ENCODE measurements at places on chromosomes 13 and 19.

DNA sequence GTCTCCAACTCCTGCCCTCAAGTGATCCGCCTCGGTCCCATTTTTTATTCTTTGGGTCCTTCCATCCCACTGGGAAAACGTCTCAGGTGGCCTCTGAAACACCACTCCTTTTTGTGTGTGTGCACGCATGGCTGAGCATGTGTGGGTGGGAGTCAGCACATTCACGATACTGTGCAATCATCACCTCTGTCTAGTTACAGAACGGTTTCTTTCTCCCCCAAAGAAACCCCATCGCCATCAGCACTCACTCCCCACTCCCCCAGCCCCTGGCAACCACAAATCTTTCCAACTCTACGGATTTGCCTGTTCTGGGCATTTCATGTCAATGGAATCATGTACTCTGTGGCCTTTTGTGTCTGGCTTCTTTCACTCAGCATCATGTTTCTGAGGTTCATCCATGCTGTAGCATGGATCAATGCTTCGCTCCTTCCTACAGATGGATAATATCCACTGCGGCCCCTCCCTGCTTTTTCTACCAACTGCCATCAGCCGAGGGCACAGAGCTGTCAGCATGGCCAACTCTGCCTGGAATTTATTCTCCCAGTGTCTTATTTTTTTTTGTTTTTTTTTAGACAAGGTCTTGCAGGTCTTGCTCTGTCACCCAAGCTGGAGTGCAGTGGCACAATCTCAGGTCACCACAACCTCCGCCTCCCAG is 9.7 kb downstream of the F2RL3 start:
- DNase-seq: no peak

- DNase-seq: no peak
These were observed 332 bp downstream of the IRGQ start for GRCh38 chr19:43595605-43595998.

DNA sequence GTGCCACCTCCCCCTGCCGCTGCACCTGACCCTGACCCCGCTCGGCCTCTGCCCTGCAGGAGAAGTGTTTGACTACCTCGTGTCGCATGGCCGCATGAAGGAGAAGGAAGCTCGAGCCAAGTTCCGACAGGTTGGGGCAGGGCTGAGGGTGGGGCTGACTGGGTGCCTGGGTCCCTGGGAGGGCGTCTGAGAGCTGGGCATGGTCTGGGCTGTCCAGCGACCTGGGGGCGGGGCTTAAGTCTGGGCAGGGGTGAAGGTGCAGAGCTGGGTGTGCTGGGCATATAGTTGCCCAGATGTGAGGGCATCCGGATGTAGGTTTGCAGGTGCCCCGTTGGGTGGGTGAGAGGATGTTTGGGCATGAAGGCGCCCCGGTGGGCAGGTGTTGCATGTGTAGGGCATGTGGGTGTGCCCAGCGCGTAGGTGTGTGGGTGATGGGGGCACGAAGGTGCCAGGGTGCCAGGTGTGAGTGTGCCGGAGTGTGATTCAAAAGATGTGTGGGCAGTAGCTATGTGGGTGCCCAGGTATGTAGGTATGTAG is 13.8 kb downstream of the MARK4 start:
- no peak for DNase-seq

DNA sequence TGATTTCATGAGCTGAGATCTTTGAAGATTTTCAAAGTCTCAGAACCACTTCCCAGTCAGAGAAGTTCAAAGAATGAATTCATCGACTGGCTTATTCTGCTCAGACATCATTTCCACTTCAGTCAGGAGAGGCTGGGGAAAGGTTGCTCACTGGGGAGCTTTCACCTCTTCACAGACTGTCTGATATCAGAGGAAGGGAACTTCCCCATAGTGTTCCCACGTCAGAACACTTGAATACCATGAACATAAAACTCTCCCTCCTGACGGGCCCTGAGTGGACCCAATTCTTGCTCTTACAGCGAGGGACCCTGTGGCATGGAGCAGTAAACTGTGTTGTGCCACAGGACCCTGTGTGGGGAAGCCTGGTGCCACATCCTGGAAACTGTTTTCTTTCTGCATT is 492.6 kb downstream of the COG6 start:
- no peak for DNase-seq

GRCh38 chr19:42272535-42272897 is 3.5 kb downstream of the CIC start:
- no peak for DNase-seq

- DNase-seq: peak; percentile 2
These were observed 286.3 kb downstream of the POU4F1 start for GRCh38 chr13:78317030-78317429.

DNA sequence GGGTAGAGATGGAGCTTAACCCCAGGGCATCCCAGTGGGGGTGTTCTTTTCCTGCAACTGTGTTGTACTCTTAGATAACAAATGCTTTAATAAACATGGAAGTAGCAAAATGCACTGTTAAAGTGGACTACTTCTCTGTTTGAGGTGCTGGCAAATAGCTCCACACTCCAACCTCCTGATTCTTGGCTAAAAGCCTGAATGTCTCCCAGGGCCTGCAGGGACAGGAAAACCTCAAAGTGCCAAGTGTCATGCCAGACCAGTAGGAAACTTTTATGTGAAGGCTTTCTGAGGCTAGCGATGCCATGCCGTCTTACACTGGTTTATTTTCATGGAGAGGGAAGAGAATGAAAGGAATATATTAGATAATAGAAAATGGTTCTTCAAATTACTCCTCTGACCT is 6.8 kb downstream of the FREM2 start:
- DNase-seq: peak; percentile 50

DNA sequence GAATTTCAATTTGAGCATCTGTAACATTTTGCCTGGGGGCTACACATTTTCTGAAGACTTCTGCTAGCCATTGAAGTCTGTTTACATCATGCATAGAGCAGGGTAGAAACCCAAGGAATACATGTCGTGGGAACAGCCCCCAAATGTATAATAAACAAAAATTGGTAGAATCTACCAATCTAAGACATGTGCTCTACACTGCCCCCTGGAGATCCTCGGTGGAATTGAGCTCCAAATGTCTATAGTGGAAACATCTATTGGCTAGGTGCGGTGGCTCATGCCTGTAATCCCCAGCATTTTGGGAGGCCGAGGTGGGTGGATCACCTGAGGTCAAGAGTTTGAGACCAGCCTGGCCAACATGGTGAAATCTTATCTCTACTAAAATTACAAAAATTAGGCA is 57.3 kb downstream of the MBD3L2B start:
- DNase-seq: no peak

- DNase-seq: no peak
These were observed 326.3 kb downstream of the DCLK1 start for GRCh38 chr13:35804901-35805300.

GRCh38 chr13:113815151-113816058 is 48.5 kb downstream of the GAS6 start:
- DNase-seq: no peak

GRCh38 chr19:18849838-18850400 is 18.2 kb downstream of the UPF1 start:
- no peak for DNase-seq

GRCh38 chr13:86052141-86052540 is 252.9 kb upstream of the SLITRK6 start:
- DNase-seq: no peak

- DNase-seq: no peak
These were observed 82.8 kb downstream of the STARD13 start for GRCh38 chr13:33202644-33203169.

DNA sequence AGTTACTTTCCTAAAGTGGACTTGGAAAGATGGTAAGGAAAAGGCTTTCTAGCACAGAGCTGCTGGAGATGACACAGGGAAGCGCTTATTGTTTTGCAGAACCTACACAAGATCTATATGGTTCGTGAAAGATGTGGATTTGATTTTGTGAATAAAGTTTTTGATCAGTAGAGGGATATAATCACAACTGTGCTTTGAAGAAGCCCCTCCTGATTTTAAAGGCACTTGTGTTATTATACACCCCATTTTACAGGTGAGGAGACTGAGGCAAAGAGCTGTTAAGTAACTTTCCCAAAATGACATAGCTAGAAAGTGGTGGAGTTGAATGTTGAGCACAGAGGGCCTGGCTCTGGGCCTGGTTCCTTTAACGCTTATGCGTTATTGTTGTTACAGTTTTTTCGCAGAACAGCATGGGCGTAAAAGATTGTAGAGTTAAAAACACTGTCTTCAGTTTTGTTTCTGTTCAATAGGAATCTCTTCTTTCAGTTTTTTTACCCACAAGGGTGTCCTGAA is 1.4 kb downstream of the TDRD3 start:
- no peak for DNase-seq

- DNase-seq: no peak
These were observed 12.0 kb upstream of the CPB2 start for GRCh38 chr13:46116653-46117502.

DNA sequence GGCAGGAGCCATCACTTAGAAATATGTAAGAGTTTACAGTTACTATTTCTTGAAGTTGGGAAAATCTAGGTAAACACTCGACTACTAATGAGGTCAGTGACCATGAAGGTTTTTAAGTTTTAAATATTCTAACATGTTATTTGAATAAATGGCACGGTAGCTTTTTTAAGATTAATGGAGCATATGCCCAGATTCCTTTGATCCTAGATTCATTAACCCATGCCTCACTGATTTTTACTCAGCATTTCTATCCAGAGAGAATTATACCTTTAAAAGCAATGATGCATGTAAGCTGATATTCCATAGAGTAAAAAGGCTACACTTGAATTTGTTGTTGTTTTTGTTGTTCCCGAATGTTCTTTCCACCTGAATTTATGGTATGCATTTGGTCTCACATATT is 541.4 kb downstream of the DACH1 start:
- no peak for DNase-seq

DNA sequence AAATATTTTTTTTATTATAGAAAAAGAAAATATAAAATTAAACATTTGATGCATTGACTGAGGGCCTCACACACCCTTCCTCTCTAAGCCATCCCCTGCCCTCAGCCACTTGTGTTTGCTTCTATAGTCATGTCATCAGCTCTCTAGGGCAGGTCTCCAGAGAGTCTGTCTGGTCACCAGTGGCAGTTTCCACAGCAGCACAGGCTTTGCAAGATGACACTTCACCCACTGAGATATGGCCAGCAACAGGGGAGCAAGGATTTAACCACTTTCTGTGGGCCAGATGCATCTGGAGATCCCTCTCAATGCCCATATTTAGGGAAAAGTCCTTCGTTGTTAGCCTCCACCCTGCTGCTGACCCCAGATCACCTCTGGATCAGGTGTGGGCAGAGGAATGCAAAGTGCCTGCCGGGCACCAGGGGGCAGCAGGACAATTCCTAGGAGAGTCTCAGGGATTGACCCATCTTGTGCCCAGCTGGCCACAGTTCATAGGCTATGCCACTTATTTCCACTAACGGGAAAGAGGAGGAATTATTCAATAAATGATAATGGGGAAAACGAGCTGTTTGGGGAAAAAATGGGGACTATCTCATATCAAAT is 4.8 kb downstream of the ABCC4 start:
- DNase-seq: peak; percentile 28

GRCh38 chr13:97261254-97262005 is 39.3 kb downstream of the MBNL2 start:
- no peak for DNase-seq

GRCh38 chr13:19158526-19159174 is 23.0 kb downstream of the TUBA3C start:
- DNase-seq: no peak

- no peak for DNase-seq
These were observed 70.4 kb downstream of the LATS2 start for GRCh38 chr13:20990910-20991525.

- DNase-seq: no peak
These were observed 463 bp upstream of the TSC22D1 start for GRCh38 chr13:44576351-44577235.

- peak; percentile 24 for DNase-seq
These were observed 123.0 kb downstream of the COL4A1 start for GRCh38 chr13:110183910-110184309.

Measured in myocyte (in vitro differentiated cells).